Right forelimb (tissue), 1 donor: ENCODE measurements at places on chromosomes 4 and X.

- no peak for DNase-seq
Observed at GRCh38 chrX:80578517-80579105, 158.4 kb downstream of the TENT5D start.

DNA sequence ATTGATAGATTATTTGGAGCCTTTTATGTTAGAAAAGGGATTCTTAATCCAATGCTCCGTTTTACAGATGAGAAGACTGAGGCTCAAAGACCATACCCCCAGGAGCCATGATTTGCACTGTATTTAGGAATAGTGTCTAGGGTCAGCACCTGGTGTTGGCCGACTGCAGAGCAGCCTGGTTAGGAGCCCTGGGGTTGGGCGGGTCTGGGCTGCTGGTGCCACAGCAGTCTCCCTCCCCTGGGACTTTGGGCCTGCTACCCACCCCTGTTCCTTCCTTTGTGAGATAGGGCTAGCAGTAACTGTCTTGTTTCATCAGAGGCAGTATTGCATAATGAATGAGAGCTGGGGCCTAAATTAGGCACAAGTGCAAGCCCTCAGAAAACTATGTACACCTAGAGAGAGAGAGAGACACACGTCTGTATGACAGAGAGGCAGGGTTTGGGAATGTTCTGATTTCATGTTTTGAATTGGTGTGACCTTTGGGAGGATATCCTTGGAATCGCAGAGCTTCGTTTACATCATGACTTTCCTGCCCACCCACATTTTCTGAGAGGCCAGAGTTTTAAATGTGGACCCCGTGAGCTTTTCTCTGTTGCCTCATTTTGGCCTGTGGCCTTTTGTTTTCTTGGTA is 111.7 kb downstream of the PTTG2 start:
- no peak for DNase-seq

DNA sequence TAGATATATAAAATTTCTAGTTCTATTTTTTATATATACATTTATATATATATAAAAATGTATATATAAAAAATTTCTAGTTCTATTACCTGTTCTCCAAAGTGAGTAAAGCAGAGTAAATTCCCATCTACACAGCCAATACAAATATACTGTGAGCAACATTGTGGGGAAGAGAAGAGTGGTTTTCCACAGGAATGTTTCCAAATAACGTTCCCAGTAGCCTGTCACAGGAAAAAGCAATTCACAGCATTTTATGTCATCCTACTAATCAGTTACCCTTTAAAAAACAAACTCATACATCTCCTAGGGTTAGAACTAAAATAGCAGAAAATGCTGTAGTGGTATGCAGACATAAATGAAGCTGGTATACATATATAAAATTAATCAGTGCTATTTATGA is 44.5 kb downstream of the AASDH start:
- no peak for DNase-seq

- peak; percentile 73 for DNase-seq
Observed at GRCh38 chr4:77385124-77385969, 220.3 kb upstream of the CXCL13 start.

DNA sequence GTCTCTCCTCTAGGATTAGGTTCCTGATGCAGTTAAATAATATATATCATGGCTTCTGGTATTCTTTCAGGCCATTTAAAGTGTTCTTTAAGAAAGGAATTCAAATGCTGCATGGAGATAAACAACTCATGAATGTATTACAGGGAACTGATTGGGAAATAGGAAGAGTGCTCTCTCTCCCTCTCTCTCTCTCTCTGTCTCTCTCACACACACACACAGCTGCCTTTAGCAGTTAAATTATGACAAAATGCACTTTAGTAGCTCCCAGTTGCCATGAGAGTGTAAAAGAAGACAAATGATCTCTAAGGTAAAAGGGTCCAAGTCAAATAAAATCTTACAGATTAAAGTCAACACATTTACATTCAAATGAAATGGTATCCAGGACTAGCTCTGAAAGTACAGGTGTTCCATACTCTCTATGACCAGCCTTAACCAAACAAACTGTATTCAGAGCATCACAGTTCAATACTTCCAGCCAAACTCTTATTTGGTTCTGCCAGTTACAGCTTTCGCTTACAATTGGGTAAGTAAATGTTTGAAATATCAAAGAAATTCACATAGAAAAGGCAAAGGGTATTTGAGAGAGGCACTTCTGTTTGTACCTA is 94.7 kb upstream of the CXXC4 start:
- DNase-seq, result no peak

DNA sequence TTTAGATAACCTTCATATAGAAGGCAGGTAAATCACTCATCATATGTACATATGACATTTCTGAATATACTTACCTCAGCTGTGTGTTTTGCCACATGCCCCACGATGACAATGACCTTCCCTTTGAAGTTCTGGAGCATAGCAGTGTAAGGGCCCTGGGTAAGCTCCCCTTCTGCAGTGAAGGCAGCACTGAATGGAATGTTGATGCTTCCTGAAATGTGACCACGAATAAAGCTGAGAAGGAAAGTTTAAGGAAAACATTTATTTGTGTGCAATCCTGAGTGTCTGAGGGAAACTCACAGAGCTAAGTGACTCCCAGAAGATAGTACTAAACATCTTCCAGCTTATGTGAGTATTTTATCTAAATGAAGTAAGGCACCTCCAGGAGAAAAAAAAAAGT is 200.1 kb downstream of the NPNT start:
- DNase-seq, result no peak

GRCh38 chr4:98148856-98149255 is 5.6 kb upstream of the STPG2 start:
- no peak for DNase-seq

DNA sequence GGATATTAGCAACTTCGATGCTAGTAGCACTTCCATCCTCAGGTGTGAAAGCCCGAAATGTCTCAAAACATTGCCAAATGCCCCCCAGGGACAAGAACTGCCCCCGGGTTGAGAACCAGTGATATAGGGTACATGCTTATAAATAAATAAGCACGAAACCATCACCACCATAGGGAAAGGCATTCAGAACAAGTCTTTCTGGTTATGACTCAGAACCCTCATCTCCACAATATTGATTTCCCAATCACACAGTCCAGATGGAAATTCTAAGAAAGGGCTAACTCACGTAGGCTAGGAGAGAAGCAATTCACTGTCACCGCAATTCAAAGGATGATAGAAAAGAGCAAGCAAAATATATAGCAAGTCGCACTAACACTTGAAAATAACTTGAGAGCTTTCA is 84.8 kb downstream of the ANOS1 start:
- no peak for DNase-seq
